ENCODE measurements at places on chromosomes 12 and 14.

DNA sequence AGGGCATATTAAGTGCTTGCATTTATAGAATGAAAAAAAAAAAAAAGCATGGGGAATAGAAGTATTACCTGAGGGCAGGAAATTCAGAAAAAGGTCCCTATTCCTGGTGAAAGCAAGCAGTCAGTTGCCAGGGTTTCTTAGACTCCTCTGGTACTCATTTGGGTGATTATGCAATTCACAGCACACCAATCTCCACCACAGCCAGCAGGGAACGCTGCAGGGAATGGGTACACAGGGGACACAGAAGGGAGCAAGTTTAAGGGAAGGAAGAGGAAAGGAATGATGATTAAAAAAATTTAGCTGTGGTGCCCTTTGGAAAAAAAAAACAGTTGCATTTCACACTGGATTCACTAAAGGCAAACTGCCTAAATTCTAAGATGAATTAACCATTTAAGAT lies 14.2 kb downstream of the BLTP3B start:
- no peaks in the 10 kb centered on the region for H3K27me3 ChIP-seq
- peaks cover 12% of the 10 kb centered on the region for H3K36me3 ChIP-seq
- peaks cover 18% of the 10 kb centered on the region for H3K4me1 ChIP-seq
- no peak for ATAC-seq
- peak overlapping the region; percentile 31 for H3K27ac ChIP-seq
- H3K4me3 ChIP-seq, result peak overlapping the region; percentile 29

DNA sequence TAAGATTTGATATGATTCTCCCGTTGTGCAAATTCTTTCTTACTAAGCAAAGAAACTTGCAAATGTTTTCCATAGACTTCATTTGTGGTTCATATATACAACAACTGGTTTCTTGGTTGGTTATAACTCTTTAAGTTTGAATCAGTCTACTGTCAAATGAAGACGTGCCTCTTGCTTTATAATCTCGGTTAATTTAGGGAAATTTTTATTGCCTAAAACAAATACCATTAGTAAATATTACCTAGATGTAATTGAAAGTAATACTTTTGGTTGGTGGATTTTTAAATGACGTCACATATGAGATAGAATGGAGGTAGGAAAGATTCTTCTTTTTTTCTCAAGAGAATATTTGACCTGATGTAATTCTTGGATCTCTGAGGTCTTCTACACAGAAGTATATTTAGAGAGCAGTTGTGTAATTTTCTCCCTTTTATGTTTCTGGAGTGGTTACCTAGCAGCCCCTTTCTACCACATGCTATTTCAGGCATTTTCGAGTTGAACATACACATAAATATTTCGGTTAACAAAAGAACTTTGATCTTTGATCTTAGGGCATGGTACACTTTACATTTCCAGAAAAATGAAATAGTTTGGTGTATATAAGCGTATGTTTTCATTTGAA lies 1.7 kb downstream of the ATF7IP start:
- peak overlapping the region; percentile 83 for H3K4me3 ChIP-seq
- H3K27ac ChIP-seq, result peak overlapping the region; percentile 92
- peak; percentile 62 for ATAC-seq
- no peaks in the 10 kb centered on the region for H3K27me3 ChIP-seq
- H3K36me3 ChIP-seq, result peaks cover 41% of the 10 kb centered on the region

- H3K27ac ChIP-seq, result no peak overlapping the region
- no peak for ATAC-seq
- no peaks in the 10 kb centered on the region for H3K4me1 ChIP-seq
- no peak overlapping the region for H3K4me3 ChIP-seq
Measured at GRCh38 chr12:98238515-98239130, 276.8 kb upstream of the TMPO start.

DNA sequence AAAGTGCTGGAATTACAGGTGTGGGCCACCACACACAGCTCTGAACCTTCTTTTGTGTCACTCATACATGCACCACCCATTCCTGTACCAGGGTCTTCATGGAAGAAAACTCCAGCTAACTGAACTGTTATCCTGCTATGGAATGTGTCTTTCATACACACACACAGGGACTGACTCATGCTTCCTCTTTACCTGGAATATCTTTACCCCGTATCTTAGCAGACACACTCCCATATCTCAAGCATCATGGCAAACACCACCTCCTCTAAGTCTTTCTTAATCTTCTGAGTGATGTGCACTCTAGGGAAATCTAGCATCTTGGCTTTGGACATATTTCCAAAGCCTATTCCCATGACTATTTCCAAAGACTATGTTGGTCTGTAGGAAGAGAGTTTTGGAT lies 35.0 kb upstream of the DTX1 start:
- peaks cover 12% of the 10 kb centered on the region for H3K4me1 ChIP-seq
- H3K27ac ChIP-seq, result no peak overlapping the region
- H3K4me3 ChIP-seq, result no peak overlapping the region
- H3K36me3 ChIP-seq, result no peaks in the 10 kb centered on the region
- no peak for ATAC-seq

GRCh38 chr12:24480766-24481449 lies 468.0 kb downstream of the BCAT1 start:
- H3K27ac ChIP-seq, result no peak overlapping the region
- peaks cover 3% of the 10 kb centered on the region for H3K27me3 ChIP-seq
- H3K4me1 ChIP-seq, result no peaks in the 10 kb centered on the region
- no peaks in the 10 kb centered on the region for H3K36me3 ChIP-seq

DNA sequence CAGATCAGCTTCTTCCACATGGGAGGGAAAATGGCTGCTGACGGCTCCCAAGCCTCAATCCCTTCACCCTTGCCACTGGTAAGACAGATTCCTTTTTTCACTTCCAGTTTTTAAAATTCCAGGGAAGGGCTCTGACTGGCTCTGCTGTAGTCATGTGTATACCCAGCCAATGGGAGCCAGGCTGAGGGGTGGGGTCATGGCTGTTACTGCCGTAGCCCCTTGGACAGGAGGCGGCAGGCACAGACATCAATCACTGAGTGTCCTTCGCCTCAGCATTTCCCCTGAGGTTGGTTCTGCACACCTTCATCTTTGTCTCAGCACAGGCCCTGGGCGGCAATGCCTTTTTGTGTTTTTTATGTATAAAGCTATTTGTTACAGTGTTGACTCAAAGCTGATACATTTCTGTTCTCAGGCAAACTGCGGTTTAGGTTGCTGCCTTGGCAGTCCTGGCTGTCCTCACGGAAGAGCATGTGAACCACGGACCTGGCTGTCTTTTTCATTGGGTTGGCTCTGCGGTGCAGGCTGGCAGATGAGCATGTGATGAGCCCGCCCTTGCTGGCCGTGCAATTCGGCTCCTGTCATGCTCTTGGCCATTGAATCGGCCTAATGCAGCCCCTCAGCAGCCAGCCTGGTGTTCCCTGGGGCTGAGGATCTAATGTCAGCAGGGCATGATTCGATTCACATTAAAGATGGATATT lies 74.3 kb downstream of the PPM1A start:
- H3K36me3 ChIP-seq, result no peaks in the 10 kb centered on the region
- ATAC-seq, result no peak
- H3K4me3 ChIP-seq, result no peak overlapping the region
- no peaks in the 10 kb centered on the region for H3K4me1 ChIP-seq
- no peak overlapping the region for H3K27ac ChIP-seq
- peaks cover 33% of the 10 kb centered on the region for H3K27me3 ChIP-seq

DNA sequence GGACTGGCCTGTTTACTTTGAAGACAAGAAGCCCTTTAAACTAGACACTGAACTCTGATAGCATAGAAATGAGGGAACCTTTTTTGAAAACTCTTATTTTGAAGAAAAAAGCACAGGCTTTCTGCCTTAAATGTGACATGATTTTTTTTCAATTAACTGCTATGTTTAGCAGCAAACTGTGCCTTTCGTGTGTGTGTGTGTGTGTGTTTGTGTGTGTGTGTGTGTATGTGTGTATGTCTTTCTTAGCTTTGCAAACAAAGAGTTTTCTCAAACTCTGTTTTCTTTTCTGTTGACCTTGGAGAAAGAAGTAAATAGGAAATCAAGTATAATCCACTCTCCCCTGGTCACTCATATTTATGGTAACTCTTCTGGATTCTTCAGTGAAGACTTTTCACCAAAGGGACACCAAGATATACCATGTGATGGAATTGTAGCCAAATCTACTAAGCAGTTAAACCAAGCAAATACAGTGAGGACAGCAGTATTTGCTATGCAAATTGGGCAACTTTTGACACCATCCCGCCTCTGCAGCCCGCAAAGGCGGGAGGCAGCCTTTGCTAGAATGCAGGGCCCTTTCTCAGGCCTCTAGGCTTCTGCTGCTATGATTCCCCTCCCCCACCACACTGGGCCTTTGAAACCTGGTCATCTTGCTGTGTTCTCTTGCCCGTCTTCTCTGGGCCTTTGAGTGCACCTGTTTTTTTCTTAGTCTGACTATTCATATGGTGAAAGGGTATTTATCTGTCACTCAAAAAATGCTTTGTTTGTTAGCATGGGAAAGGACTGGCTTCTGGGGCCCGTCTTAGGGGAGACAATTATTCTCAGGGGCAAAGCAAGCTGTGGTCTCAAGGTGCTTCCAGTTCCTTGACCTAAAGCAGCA lies 107.9 kb downstream of the MYRFL start:
- no peak overlapping the region for H3K27ac ChIP-seq
- no peaks in the 10 kb centered on the region for H3K36me3 ChIP-seq
- H3K27me3 ChIP-seq, result peaks cover 14% of the 10 kb centered on the region
- ATAC-seq, result no peak
- H3K4me3 ChIP-seq, result no peak overlapping the region

- no peaks in the 10 kb centered on the region for H3K4me1 ChIP-seq
- no peak overlapping the region for H3K27ac ChIP-seq
- no peaks in the 10 kb centered on the region for H3K36me3 ChIP-seq
- H3K4me3 ChIP-seq, result no peak overlapping the region
- H3K27me3 ChIP-seq, result no peaks in the 10 kb centered on the region
Measured at GRCh38 chr14:68527329-68527851, 265.5 kb downstream of the ZFP36L1 start.

DNA sequence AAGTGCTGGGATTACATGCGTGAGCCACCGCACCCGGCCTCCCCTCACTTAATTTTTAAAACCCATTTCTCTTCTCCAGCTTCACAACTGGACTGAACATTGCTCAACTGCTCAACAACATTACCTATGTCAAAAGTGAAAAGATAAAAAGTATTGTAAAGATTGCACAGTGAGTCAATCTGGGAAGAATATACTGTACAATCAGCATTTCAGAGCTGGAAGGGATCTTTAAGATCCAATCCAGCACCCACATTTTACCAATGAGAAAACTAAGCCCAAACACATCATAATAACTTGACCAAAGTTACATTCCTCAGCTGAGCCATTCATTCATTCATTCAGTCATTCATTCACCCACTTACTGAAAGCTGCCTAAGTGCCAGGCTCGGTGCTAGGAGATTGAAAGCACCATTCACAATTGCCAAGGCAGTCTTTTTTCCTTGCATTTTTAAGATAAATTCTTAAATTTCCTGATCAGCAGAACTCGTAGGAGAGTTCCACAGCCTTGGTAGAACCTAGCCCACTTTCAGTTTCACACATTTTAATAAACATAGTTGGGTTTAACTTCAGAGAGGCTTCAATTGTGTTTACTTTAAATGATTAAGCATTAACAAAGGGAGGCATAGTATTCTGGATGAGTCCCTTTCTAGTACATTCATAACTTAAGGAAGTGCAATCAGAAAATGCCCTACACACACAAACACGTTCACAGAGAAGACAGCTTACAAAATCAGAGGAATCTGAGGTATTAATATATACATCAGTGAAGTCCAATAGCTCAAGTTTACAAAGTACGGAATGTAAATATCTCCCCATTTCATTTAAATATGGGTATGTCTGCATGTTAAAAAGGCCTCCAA lies 3.0 kb downstream of the GALNT4 start:
- peak overlapping the region; percentile 68 for H3K27ac ChIP-seq
- peaks cover 61% of the 10 kb centered on the region for H3K36me3 ChIP-seq
- ATAC-seq, result no peak

DNA sequence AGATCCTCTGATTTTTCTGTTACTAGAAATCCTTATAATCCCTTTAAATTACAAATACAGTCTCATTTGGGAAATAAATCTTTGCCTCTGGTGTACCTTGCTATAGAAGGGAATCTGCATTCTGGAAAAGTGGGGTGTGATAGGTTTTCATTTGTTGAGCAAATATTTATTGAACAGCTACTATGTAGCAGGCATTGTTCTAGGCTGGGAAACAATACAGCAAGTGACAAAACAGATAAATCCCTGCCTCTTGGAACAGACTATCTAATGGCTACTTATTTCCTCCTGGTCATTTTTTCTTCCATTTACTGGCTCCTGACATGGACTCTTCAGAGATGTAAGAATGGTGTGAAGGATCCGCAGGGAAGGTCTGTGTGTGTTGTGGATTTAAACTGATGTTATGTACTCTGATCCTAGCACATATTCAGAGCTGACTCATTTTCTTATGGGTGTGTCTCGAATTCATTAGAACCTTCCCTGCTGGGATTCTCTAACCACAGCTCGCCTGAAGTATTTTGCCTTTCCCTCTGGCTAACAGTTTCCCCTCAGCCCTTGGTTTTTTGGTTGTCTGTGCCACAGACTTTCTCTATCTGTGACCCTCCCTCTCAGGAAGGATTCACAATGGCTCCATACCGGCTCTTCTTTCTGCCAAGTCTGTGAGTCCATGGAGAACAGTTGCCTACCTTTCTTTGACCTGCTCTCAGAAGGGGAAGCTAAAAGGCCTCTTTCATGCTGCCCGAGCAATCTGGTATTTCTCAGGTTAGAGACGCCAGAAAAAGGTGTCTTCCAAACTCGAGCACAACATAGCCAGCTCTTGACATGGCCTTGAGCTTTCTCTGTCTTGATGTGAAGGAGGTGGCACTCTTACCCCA lies 53.7 kb downstream of the TMTC2 start:
- no peak overlapping the region for H3K27ac ChIP-seq
- H3K27me3 ChIP-seq, result no peaks in the 10 kb centered on the region
- no peaks in the 10 kb centered on the region for H3K36me3 ChIP-seq
- ATAC-seq, result no peak
- no peaks in the 10 kb centered on the region for H3K4me1 ChIP-seq

DNA sequence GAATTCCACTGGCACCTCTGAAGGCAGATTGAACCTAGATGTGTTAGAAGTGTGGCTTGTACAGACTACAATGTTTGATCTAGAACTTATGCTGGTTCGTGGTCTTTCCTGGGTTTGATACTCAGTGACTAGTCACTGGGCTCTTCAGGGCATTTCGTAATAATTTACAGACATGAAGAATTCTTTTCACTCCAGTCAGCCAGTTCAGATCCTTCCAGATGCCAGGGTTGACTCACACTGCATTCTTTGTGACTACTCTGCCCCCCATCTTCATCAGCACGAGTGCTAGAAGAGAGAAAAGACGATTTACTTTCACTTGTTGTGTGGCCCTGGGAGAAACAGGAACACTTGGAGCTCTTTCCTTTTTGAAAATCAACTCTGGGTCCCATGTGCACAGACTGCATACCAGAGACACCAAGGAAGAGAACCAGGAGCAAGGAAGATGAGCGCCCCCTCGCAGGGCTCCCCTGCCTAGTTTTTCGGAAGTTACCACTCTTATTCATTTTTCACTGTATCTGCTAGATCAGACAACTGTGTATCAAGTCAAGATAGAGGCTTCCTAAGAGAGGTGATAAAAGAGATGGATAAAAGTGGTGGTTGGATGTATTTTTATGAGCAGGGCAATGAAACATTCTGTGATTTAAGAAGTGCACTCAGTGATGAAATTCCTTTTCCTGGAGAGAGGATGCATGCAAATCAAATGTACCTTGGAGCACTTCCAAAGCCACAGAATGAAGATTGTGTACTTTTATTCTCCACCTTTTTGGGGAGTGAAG lies 33.5 kb upstream of the EVL start:
- H3K27ac ChIP-seq, result no peak overlapping the region
- H3K4me1 ChIP-seq, result no peaks in the 10 kb centered on the region
- H3K4me3 ChIP-seq, result no peak overlapping the region
- H3K36me3 ChIP-seq, result no peaks in the 10 kb centered on the region
- no peaks in the 10 kb centered on the region for H3K27me3 ChIP-seq

All from activated T-helper 17 cell treated with anti-CD3 and anti-CD28 coated beads, Interleukin-2, amount 50 U/mL, for 72 hours (primary cell).